ENCODE measurements at places on chromosomes 6 and 20.

DNA sequence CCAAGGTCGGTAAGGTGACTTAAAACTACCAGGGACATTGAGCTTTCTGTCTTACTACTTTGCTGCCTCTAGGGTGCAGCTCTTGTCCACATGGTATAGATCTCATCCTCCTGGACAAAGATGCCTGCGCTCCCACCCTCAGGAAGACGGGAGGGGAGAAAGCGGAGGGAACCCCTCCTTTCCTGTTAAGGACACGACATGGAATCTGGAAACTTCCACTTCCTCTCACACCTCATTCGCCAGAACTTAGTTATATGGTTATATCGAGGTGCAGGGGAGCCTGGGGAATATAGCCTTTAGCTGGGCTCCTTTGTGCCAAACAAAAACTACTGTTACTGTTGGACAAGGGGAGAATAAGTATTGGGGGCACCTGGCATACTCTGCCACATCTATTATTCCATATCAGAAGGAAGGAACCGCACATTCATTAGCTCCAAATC, 224.3 kb upstream of the TSHZ2 start:
- peak; percentile 46 for DNase-seq

DNA sequence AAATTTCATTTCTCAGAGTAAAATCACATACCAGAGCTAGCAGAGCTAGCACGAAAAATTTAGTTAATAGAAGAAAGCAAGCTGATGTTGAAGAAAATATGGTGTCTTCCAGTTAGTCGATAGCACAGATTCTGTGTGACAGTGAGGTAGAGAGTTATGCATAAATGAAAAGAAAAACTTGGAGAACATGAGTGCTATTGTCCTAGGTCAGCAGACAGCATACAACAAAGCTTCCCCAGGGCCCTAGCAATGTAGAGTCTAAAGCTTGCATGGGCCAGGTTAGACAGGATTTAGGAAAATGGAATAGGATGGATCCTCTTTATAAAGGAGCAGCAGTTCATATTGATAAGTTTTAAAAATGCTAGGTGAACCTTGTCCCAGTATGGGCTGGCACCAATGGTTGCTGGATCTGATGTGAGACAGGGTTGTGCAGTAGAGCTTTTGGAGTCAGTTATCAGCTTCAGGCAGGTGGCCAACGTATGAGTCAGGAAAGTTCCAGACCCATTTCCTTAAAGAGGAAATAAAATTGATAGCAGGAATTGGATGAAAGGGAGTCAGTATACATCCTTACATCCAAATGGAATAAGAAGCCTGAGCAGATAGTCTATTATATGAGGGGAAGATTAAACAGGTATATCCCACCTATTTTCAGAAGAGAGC, 277.2 kb downstream of the FRK start:
- no peak for DNase-seq

- DNase-seq: peak; percentile 77
Observed at GRCh38 chr20:57999465-58000111, 228.9 kb downstream of the ANKRD60 start.

GRCh38 chr20:23410916-23411695, 10.2 kb downstream of the NAPB start:
- DNase-seq: no peak

- no peak for DNase-seq
Observed at GRCh38 chr20:5190444-5190843, 63.6 kb downstream of the CDS2 start.

GRCh38 chr6:52667572-52667971, 3.3 kb upstream of the TMEM14A start:
- DNase-seq: no peak

GRCh38 chr6:16739329-16739801, 21.9 kb downstream of the ATXN1 start:
- no peak for DNase-seq

GRCh38 chr20:43953919-43954592, 39.4 kb downstream of the TOX2 start:
- DNase-seq: no peak

- DNase-seq: peak; percentile 57
Observed at GRCh38 chr6:89910902-89911240, 16.6 kb downstream of the GJA10 start.

DNA sequence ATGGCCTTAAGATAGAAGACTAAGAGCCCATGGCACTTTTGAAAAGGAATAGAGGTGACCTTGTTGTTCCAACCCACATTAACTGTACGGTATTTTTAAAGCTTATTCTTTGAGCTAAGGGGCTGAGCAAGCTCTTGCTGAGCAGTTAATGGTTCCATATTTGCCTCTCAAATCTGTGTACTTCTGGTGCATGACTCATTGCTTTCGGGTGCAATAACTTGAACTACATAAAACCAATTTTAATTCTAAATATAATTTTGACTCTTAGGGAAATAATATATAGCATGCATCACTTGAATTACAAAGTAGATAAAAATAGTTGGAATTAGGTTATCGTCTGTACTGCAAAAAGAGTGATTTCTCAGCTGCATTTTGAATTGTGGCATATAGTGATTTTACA, 348.1 kb upstream of the CITED2 start:
- no peak for DNase-seq

DNA sequence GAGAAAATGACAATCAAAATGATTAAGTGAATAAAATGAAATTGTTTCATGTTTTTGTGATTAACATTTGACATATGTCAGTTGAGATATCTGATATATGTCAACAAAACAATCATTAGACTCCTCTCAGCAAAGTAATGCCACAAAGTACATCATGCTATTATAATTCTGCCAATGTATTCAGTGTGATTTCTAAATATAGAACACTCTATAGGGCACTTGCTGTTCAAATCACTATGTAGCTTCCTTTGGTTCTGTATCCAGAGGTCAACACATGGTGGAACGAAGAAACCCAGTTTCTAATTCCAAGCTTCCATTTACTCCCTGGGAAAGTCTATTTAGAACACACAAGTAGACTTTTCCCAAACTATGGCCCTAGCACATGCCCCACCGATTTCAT, 227.5 kb upstream of the FAM83B start:
- no peak for DNase-seq

- no peak for DNase-seq
Observed at GRCh38 chr20:3749087-3749688, 16.7 kb downstream of the HSPA12B start.

- no peak for DNase-seq
Observed at GRCh38 chr6:96917098-96917497, 7.4 kb upstream of the KLHL32 start.

DNA sequence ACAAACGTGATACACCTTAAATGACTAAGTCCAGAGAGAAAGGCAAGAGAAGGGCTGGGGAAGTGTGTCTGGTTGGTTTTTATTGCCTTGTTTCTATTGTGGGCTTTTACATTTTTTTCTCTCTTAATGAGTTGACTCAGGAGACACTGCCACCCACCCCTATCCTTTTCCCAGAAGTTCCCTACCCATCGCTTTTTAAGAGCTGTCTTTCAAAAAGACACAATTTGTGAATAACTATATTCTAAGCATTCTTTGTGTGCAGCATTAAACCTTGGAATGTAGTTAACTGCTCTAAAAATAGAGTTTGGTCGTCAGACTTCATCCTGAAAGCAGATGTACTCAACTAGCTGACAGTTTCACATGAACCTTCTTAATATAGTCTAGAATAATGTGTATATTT, 174.9 kb downstream of the ISM1 start:
- DNase-seq: no peak

DNA sequence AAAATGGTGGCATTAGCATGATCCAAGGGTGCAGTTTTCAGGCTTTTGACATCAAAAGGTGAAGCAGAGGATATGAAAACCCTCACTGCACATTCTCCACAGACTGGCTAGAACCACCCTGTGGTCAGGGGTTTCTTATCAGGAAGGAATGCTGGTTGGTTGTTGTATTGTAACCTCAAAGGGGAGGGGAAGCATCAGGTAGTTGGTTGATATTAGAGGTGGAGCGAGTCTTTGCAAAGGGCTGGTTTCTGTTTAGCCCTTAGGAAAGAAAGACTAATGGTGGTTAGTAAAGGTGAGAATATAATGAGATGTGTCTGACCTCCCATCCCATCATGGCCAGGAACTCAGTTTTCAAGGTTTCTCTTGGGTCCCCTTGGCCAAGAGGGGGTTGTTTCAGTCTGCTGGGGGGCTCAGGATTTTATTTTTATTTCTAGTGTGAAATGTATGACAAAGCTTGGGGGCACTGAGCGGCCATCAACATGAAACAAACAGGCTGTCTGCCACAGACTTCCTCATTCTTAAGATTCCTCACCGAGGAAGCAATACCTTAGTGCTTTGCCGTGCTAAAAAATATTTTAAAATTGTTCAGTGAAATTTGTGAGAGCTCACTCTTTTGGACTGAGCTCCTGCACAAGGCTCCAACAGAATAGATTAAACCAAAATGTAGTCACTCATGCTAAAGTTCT, 47.5 kb upstream of the PROKR2 start:
- no peak for DNase-seq

- DNase-seq: no peak
Observed at GRCh38 chr6:109362102-109362884, 20.0 kb downstream of the CD164 start.

GRCh38 chr6:129264480-129265045, 381.6 kb downstream of the LAMA2 start:
- no peak for DNase-seq

DNA sequence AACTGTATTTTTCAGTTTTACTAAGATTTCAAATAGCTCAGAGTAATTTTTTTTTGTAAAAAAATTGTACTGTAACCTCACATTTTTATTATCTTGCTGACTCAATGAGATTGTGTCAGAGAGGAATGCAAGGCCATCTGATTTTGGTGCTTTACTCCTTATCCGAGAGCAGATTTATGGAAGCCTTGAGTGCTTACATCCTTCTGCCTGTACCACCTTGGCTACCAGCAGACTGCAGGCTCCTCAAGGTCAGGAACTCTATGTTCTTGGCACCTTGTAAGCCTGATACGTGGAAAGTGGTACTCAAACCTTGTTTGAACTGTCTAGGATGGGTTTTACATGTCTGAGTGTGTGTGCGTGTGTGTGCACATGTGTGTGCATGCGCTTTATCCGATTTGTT, 80.1 kb upstream of the MLIP start:
- DNase-seq: no peak

DNA sequence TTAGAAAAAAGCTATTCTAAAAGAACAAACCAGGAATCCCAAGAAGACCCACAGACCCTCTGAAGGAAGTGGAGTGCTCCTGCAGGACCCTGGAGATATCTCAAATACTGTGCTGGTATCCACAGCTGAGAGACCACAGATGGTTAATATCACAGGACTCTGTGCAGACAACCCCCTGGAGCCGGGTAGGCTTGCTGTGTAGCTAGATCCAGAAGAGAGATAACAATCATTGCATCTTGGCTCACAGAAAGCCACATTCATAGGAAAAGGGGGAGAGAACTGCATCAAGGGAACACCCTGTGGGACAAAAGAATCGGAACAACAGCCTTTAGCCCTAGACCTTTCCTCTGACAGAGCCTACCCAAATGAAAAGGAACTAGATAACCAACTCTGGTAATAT, 689.5 kb downstream of the PHF3 start:
- DNase-seq: no peak

DNA sequence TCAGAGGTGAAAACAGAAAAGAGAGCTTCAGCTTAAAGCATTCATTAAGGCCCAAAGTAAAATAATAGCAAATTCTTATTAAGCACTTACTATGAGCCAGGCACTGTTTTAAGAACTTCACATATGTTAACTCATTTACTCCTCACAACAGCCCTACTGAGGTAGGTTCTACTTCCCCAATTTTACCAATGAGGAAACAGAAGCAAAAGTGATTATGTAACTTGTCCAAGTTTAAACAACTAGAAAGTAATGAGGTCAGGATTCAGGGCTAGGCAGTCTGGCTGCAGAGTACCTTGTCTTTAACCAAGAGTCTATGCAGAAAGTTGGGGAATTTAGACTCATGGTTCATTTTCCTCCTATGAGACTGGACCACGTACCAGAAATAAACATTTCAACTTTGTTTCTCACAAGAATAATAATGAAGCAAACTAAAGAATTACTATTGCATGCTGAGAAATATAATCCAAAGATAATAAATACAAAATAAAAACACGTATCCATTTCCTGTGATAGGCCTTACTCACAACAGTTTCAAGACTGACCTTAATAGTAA, 3.8 kb downstream of the COL21A1 start:
- no peak for DNase-seq

GRCh38 chr20:36493801-36494114, 47.6 kb upstream of the MYL9 start:
- no peak for DNase-seq

GRCh38 chr20:34363465-34364222, 571 bp downstream of the ITCH start:
- peak; percentile 67 for DNase-seq

DNA sequence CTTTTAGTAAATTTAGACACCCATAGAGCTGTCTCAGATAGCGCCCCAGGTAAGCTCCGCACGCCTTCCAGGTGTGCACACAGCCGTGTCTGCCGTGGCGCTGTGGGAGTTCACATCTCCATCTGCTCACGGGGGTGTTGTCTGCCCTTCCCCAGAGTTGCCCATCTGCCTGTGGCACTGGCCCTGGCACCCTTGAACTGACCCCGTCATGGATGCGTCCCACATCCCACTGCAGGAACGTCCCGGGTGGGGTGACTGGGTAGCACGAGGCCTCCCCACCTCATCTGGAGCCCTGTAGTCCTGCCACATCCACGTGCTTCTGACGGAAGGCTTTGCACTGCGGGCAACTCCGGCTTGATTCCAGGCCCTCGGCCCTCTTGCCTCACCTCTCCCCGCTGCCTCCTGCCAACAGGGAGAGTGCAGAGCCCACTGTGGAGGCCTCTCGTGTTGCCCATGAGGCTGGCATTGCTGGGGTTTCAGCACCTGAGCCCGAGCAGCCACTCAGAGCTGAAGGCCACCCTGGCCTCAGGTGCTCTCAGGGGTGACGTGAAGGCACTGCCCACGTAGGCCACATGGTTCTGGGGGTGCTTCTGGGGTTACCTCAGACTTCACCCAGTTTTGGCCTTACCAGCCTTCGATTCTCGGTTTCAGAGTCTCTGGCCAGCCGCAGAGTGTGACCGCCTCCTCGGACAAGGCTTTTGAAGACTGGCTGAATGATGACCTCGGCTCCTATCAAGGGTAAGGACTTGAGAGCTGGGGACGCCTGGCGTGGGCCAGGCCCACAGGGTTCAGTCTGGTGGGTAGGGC, 5.1 kb downstream of the ARFGAP1 start:
- DNase-seq: no peak

DNA sequence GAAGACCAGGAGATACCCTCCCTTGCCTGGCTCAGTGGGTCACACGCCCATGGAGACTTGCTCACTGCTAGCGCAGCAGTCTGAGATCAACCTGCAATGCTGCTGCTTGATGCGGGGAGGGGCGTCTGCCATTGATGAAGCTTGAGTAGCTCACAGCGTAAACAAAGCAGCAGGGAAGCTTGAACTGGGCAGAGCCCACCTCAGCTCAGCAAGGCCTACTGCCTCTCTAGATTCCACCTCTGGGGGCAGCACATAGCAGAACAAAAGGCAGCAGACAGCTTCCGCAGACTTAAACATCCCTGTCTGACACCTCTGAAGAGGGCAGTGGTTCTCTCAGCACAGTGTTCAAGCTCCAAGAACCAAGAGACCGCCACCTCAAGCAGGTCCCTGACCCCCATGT, 271.3 kb downstream of the ESR1 start:
- no peak for DNase-seq

All from SK-MEL-5 (cell line).